Panc1 (cell line): ENCODE measurements at places on chromosomes 3 and 15. TPM values are rescaled to one million over a fixed set of nuclear protein-coding genes. Genes with fewer than 3 reads are reported as not detected.

Gene SST
- total RNA-seq = not detected

Gene BTD
- 22.7 TPM for total RNA-seq

Gene LMOD3
- not detected for total RNA-seq

Gene ANKRD63
- total RNA-seq = 0.72 TPM

Gene FRMD4B
- total RNA-seq = 0.90 TPM

Gene HDAC11
- 10.6 TPM for total RNA-seq
